ENCODE measurements at places on chromosomes 7 and 10.
A peak's percentile ranks its signal among the peaks of the same experiment; 100 is the strongest.

DNA sequence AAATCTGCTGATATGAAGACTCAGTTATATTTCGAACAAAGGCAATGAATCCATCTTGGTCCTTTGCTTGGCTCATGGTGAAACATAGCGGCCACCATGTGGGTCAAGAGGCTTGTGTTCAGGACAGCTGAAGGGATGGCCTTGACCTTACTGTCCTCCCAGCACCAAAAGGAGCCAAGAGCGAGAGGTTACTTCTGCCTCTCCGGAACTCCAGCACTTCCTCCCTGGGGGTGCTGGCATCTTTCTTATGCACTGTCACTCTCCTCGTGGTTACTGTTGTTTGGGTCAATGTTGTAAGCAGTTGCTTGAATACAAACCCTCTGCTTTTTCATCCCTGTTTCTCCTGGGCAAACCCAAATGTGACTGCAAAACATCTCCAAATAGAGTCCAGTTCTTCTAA, 100.6 kb downstream of the RBM20 start:
- no peak for DNase-seq

- no peak for DNase-seq
These were observed 367.7 kb downstream of the PHF14 start for GRCh38 chr7:11341285-11341944.

DNA sequence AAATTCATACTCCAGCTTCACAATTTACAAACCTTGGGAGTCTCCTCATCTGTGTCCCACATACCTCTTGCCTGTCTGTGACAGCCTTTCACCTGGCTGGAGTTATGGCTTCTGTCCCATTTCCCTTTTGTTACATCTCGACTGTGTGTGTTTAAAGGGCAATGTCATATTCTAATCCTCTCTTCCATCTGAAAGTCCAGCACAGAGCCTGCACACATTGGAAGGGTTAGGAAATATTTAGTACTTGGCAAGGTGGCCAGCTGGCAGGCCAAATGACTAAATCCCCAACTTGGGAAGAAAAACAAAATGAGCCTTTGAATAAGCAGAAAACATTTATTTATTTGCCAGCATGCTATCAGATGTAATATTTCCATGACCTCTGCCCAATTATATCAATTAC, 120.1 kb upstream of the STK17A start:
- no peak for DNase-seq

DNA sequence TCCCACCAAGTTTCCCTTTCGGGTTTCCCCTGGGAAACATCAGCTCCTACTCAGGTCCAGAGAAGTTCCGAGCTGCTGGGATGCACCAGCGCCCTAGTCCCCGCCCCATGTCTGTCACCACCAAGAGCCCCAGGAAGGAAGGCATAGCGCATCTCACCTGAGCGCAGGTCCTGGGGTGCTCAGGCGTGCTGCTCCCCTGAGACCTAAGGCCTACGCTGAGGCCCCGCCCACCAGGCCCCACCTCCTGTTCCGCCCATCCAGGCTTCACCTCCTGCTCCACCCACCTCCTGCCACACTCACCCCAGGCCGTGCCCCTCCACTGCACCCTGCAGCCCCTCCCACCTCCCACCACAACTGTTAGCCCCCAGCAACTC, 1.2 kb upstream of the TFR2 start:
- peak; percentile 38 for DNase-seq

GRCh38 chr7:108384716-108385483, 71.3 kb downstream of the NRCAM start:
- no peak for DNase-seq

GRCh38 chr7:2619116-2619515, 12.7 kb upstream of the TTYH3 start:
- no peak for DNase-seq

- no peak for DNase-seq
These were observed 7.7 kb downstream of the NEURL1 start for GRCh38 chr10:103501186-103501585.

- no peak for DNase-seq
These were observed 1.7 kb upstream of the MNX1 start for GRCh38 chr7:157012113-157012547.

- DNase-seq: no peak
These were observed 50.4 kb upstream of the ZNF365 start for GRCh38 chr10:62323751-62324150.

- no peak for DNase-seq
These were observed 92.9 kb downstream of the DNAJB6 start for GRCh38 chr7:157429680-157430224.

GRCh38 chr10:75165684-75166622, 44.6 kb upstream of the VDAC2 start:
- DNase-seq: peak; percentile 17

DNA sequence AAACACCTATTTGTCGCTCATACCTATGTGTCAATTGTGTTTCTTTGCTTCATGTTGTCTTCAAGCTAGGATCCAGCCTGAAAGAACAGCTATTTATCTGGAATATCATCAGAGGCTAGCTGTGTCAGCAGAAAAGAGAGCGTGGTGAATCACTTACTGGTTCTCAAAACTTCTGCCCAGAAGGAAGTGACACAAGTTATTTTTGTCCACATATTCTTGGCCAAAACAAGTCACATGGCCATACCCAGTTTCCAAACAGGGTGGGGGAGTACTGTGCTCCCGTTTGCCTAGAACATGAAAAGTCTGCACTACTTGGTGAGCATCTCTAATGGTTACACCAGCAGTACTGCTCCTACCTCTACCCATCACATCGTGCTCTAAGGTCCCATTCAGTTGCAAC, 160.9 kb upstream of the CSTF2T start:
- no peak for DNase-seq

DNA sequence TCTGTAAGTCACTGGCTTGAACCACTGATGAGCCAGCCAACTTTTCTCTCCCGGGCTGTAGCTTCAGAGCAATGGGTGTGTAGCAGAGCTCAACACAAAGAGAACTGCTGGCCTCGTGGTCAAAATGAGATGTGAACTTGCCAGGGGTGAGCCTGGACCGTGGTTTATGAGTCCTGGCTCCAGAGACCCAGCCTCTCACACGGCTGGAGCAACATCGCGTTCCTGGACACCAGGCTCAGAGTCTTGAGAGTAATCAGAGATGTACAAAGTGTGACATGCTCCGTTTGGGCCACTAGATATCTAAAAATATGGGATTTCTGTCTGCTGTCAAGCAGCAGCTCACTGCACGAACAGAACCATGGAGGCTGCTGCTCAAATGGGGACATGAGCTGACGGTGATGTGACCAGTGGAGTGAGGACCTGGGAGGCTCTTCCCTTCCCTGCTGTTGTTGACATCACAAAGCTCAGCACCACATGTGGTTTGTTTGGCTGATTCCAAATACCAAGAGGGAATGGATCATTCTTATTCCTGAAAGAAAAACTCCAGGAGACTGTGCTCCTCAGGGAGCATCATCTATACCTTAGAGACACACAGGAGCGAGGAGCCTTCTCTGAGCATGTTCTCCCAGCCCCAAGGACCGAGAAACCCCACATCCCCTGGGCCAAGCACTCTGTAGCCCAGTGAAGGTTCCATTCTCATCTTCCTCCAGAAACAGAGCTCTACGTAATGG, 9.2 kb upstream of the SVIL start:
- DNase-seq: no peak

DNA sequence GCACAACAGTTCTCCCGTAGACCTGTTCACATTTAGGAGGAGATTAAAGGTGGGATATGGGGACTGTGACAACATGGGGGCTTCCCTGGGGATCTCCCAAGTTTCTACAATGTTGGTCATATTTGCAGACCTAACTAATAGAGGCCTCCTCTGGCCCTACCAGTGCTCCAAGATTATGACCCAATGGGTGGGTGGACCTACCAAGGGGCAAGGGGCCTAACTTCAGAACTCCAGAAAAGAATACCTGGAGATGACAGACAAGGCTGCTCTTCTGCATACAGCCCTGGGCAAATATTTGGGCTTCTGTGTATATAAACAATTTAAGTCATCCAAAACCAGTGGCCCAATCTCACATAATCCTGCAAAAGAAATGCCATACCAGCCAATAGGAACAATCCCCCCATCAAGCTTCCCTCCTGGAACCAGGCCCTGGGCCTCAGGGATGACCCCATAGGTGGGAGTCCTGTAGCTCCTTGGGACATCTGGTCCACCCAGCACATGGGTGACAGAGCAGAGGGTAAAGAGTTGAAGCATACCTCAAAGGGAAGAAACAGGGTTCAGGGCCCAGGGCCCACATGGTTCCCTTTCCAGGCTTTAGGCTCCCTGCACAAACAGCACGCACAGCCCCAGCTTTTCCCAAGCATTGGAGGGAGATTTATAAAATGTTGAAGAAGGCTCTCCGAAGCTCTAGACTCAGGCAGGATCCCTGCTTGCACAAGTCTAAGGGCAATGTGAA, 86.1 kb upstream of the CHST15 start:
- DNase-seq: no peak

- DNase-seq: no peak
These were observed 251.6 kb downstream of the DIP2C start for GRCh38 chr10:437698-438490.

DNA sequence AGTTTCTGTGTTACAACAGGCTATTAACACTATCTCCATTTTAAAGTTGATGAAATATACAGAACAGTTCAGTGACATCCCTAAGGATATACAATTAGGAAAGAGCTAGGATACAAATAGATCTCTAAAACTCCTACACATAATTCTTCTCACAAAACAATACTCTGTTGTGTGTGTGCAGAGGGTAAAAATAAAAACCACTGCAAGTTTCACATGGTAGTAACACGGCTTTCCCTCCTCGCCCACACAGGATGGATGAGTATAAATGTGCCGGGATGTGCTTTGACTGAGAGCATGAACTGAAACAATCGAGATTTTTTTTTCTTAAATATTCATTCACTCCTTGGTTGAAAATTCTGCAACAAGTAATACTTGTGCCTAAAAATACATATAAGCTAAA, 131.5 kb upstream of the C1QL3 start:
- no peak for DNase-seq

GRCh38 chr7:28237363-28237762, 56.8 kb upstream of the JAZF1 start:
- no peak for DNase-seq

DNA sequence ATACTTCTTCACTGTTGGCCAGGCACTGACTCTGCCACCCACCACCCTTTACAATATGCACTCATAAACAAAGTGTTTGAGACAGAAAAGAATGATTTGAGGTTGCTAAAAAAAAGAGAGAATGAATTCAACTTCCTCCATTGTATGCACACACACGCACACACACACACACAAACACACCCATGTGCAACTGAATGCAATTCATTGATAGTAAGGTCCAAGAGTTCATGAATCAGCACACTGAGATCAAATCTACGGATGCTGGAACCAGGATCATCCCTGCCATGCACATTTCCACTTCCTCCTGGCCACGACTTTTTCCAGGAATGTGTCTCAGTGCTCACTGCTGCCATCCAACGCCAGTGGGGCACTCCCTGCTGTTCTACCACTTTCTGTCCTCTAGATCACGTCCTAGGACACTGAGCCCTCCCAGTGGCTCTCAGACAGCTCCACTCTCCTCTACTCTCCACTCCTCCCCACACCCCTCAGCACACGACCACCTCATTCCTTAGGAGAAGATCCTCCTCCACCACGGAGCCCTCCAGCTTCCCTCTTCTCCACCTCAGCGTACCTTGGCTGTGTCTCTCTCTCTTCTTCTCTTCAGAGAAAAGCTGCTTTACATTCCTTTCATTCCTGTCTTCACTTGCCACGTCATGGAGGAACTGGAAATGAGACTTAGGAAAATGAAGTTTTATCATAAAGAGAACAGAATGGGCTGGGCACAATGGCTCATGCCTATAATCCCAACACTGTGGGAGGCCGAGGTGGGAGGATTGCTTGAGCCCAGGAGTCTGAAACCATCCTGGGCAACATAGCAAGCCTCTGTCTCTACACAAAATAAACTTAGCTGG, 12.0 kb upstream of the TMEM213 start:
- no peak for DNase-seq

GRCh38 chr7:780516-780915, 51.8 kb upstream of the SUN1 start:
- DNase-seq: no peak

DNA sequence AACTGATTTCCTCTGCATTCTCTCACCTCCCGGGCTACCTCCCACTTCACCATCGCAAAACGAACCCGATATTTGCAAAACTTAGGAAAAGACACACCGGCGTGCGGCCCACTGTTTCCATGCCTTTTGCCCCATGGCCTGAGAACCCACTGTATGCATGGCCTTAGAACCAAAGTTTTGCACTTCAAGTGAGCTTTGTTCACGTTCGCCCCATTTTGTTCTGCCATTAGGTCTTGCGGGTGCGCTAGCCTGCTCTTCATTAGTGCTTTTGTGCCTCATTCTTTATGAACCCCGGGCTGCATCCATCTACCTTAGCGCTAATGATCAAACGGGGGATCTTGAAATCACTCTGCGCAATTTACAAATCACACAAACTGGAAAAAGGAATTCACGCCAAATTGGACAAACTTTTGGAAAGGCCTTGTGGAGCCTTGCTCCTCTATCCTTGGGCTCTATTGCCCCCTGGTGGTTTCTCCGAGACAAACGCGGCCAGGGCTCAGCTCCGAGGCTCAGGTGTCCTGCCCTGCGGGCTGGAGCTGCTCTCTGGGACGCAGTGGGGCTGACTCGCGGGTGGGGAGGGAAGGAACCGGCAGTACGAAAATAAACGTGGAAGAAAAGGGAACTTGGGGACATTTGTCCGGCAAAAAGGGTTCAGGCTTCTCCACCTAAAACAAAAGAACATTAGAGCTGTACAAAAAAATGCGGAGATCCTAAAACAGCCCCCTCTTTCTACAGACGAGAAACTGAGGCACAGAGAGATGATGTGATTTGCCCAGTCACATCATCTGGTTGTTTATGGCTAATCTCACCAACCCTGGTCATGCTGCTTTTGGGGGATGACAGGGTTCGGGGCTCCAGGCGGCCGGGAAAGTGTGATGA, 300.4 kb upstream of the NFE2L3 start:
- DNase-seq: peak; percentile 70
